Effector CD8-positive, alpha-beta T cell (primary cell): ENCODE measurements at places on chromosomes 6 and 20.

DNA sequence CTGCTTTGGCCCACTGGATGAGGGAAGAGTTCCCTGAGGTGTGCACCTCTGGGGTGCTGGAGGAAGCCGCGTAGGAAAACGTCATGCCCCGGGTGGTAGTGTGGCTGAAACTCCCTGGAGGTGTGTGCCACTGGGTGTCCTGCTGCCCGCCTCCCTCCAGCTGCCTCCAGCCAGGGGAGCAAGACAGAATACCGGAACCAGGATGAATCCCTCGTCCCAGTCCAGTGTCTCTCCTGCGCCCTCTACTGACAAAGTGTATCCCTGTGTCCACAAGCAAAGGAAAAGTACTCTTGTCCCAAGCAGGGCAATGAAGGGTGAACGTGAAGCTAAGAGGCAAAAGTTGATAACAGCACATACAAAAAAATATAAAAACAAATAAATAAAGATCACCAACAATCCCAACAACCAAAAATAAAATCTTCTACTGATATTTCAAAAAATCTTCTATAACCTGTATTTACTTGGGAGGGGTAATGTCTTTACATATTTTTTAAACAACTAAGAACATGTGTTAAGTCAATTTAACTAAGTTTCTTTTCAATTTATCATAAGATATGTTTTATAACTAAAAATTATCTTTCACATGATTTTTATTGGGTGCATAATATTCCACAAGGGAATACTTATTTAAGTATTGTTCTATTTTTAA, 437.6 kb downstream of the MAFB start:
- DNase-seq: no peak

GRCh38 chr20:3783068-3783489, 1.8 kb upstream of the SPEF1 start:
- no peak for DNase-seq

GRCh38 chr6:118588626-118589025, 40.5 kb downstream of the PLN start:
- DNase-seq: no peak

DNA sequence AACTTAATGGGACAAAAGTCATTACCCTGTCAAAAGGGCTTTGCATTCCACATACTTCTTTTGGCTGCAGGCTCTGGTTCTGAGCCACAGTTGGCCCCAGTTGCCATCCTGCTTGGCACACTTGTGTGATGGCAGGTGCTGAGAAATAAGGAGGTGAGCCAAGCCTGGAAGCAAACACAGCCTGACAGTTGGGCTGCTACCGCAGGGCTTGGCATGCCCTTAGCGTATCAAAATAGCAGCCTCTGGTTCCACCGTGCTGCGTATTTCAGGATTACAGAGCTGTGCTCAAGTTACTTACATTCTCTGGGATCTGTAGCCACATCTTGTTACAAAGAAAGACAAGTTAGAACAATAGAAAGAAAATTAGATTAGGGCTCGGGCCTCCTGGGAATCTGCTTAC, 11.1 kb downstream of the MTHFD1L start:
- DNase-seq: no peak

- no peak for DNase-seq
These were observed 624 bp downstream of the RBBP8NL start for GRCh38 chr20:62426699-62427131.

- DNase-seq: no peak
These were observed 140.3 kb downstream of the BCAS1 start for GRCh38 chr20:53929974-53930650.

DNA sequence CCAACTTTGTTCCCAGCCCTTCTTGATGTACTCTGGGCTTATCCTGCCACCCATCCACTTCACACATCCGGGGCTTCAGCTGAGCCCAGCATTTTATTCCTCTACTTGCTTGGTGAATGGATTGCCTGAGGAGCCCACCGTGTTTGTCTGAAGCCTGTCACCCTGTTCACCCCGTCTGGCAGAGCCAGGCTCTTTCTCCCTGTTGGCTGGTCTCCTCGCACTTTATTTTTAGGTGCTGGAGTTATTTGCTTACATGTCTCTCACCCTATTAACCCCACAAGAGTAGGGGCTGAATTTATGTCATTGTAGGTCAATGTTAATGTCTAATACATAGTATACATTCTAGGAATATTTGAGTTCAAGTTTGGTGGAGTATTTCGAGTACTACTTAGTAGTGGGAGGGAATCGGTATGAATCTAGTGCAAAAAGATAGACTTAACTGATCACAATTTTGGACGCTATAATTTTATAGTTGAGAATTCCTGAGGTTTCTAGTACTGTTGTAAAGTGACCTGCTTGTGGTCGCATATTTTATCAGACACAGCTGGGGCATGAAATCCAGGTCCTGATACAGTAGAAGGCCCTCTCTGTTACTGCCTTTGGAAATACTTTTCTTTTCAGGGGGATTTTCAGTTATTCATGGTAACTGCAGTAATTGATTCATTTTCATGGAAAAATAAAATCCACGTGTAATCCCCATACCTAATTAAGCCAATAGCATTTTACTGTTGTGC, 10.8 kb downstream of the JARID2 start:
- DNase-seq: no peak

GRCh38 chr6:168774381-168774780, 333.4 kb downstream of the SMOC2 start:
- no peak for DNase-seq

DNA sequence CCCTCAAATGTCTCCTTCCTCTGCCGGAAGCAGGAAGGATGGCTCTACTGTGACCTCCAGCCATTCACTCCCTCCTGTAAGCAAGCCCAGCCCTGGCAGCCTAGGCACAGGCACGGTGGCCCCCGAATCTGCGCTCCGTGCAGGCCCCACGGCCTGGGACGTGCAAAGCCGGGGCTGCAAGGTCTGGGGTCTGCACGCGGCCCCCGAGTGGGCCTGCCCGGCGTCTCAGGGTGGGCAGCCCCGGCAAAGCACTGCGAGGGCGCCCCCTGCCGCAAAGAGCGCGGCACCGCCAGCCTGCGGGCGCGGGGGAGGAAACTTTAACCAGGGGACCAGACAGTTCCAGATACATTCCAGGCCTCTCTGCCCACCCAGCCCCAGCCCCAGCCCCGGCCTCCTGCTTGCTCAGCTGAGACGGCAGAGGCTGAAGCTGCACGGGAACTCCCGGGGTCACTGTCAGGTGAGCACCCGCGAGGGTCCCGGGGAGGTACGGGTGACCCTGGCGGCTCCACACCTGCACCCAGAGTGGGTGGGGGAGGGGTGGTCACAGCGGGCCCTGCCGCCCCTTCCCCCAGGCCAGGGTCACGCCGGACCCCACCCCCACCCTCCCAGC, 98.8 kb downstream of the ASXL1 start:
- no peak for DNase-seq
